Chondrocyte (in vitro differentiated cells): ENCODE measurements at places on chromosomes 7 and 10. TPM values are rescaled to one million over a fixed set of nuclear protein-coding genes. Genes with fewer than 3 reads are reported as not detected.

GRCh38 chr7:77370606-77371005, 45.5 kb downstream of the GSAP start:
- H3K27me3 ChIP-seq = no peaks in the 10 kb centered on the region
- H3K27ac ChIP-seq = no peak overlapping the region
- H3K4me1 ChIP-seq = no peaks in the 10 kb centered on the region
- no peak for DNase-seq
- H3K36me3 ChIP-seq = peaks cover 5% of the 10 kb centered on the region

GRCh38 chr10:6474871-6475270, 105.2 kb downstream of the PRKCQ start:
- H3K27me3 ChIP-seq = peaks cover under 1% of the 10 kb centered on the region
- H3K4me3 ChIP-seq = no peak overlapping the region
- peaks cover 4% of the 10 kb centered on the region for H3K4me1 ChIP-seq
- no peak for DNase-seq
- no peaks in the 10 kb centered on the region for H3K36me3 ChIP-seq

GRCh38 chr7:76122516-76123239, 74.8 kb downstream of the MDH2 start:
- DNase-seq = no peak
- no peak overlapping the region for H3K27ac ChIP-seq
- H3K4me1 ChIP-seq = peaks cover 17% of the 10 kb centered on the region

DNA sequence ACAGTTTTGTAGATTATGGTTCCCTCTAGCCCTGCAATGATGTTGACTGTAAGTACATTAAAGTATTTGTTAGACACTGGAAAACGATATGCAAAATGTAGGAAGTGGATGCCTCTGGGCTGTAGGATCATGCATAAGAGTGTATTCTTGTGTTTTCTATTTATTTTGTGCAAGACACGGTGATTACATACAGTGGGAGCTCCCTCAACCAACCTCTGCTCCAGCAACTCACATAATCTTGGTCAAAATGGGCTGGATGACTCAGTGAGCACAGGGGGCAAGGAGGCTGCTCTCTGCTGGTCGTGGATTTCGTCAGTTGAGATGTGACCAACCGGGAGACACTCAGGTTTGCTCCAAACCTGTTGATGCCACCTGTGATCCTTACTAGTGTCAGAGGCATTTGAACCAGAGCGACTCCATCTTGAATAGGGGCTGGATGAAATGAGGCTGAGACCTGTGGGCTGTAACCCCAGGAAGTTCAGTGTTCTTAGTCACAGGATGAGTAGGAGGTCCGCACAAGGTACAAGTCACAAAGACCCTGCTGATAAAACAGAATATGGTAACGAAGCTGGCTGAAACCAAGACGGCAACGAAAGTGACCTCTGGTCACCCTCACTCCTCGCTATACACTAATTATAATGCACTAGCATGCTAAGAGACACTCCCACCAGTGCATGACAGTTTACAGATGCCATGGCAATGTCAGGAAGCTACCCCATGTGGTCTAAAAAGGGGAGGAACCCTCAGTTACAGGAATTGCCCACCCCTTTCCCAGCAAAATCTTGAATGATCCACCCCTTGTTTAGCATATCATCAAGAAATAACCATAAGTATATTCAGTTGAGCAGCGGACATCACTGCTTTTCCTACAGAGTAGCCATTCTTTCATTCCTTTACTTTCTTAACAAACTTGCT, 56.4 kb upstream of the FAM20C start:
- H3K36me3 ChIP-seq = no peaks in the 10 kb centered on the region
- peaks cover 16% of the 10 kb centered on the region for H3K27me3 ChIP-seq
- no peak for DNase-seq
- no peak overlapping the region for H3K4me3 ChIP-seq
- no peak overlapping the region for H3K27ac ChIP-seq
- H3K4me1 ChIP-seq = no peaks in the 10 kb centered on the region

GRCh38 chr7:6658618-6659345, 21.7 kb downstream of the ZNF316 start:
- peaks cover 9% of the 10 kb centered on the region for H3K36me3 ChIP-seq
- no peak overlapping the region for H3K27ac ChIP-seq
- no peak for DNase-seq
- H3K4me3 ChIP-seq = no peak overlapping the region

DNA sequence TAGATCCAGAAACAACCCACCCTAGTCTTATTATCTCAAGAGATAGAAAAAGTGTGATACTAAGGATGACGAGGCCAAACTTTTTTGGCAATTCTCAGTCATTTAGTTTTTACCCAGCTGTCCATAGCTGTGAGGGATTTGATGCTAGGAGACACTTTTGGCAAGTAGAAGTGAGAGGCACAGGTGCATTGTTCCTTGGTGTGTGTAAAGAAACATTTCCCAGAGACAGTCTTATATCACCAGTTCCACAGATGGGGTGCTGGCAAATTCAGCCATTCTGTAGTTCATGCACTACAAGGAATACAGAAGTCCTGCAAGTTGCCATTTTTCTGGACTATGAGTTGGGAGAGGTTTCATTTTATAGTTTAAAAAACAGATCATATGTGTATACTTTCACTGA, 403.3 kb upstream of the GHITM start:
- H3K27me3 ChIP-seq = no peaks in the 10 kb centered on the region
- peaks cover 4% of the 10 kb centered on the region for H3K4me1 ChIP-seq
- peaks cover 5% of the 10 kb centered on the region for H3K36me3 ChIP-seq
- no peak overlapping the region for H3K27ac ChIP-seq

- no peaks in the 10 kb centered on the region for H3K4me1 ChIP-seq
- peaks cover 5% of the 10 kb centered on the region for H3K27me3 ChIP-seq
- H3K36me3 ChIP-seq = no peaks in the 10 kb centered on the region
- H3K27ac ChIP-seq = no peak overlapping the region
- no peak overlapping the region for H3K4me3 ChIP-seq
- no peak for DNase-seq
Measured at GRCh38 chr10:111593578-111593977, 516.7 kb downstream of the ADRA2A start.

DNA sequence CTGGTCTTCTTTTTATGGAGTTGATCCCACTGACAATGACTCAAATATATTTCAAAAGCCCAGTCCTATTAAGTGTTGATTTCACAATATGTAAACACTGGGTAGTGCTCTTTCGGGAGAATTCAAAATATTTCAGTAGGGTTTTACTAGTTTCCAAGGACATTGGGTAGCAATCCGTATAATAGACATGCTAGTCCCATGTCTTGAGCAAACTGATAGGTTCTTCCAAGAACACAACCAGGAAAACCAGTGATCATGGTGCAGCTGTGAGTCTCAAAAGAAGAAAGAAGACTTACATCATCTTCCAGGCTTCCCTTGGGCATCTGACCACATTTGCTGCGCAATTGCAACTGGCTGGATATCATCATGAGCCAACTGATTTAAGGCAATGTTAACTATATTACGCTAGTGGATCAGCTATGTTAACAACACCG, 59.3 kb upstream of the APBB1IP start:
- no peak overlapping the region for H3K4me3 ChIP-seq
- no peaks in the 10 kb centered on the region for H3K36me3 ChIP-seq
- DNase-seq = no peak
- H3K27ac ChIP-seq = no peak overlapping the region

DNA sequence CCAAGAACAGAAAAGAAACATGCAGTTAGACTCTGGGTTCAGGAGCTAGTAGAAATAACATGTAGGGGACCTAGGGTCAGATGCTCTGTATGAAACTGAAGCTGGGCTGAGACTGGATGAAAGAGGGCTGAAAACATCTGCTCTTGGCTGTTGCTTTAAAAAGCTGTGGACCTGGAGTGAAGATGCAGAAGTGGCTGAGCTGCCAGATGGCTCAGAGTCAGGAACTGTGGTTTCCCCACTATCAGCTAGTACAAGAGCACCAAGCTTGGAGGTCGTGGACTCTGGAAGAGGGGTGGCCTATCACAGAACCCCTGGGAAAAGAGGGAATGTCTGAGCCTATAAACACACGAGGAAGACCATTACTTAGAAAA, 5.9 kb downstream of the ADK start:
- H3K27ac ChIP-seq = no peak overlapping the region
- H3K36me3 ChIP-seq = no peaks in the 10 kb centered on the region

DNA sequence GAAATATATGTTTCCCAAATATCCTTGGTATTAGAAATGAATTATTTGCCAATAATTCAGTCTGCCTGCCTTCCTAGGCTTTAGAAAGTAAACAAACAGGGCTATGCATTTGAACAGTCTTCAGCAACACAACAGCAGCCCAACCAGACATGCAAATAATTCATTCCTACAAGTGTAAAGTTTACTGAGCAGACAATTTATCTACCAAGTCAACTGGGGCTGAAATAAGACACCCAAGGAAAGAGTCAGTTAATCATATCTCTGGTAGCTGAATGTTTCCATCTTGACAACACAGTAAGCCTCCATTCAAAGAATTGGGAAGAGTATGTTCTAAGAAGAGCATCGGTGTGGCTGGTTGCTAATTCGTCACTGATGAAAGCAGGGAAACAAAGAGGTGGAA, 38.4 kb downstream of the AIFM2 start:
- H3K36me3 ChIP-seq = peaks cover 32% of the 10 kb centered on the region
- no peak for DNase-seq
- H3K27me3 ChIP-seq = no peaks in the 10 kb centered on the region
- no peak overlapping the region for H3K4me3 ChIP-seq

SMO gene
- 34.3 to 40.2 TPM (median 37.4 TPM) in 3 replicates for total RNA-seq

ZCWPW1 gene
- total RNA-seq = 2.3 to 3.8 TPM (median 2.6 TPM) in 3 replicates

HDAC9 gene
- 5.0 to 6.1 TPM (median 5.9 TPM) in 3 replicates for total RNA-seq

ARPC1A gene
- total RNA-seq = 103 to 110 TPM (median 104 TPM) in 3 replicates

VTI1A gene
- 22.7 to 31.1 TPM (median 23.0 TPM) in 3 replicates for total RNA-seq
